ENCODE measurements at places on chromosomes 5 and 9. TPM values are rescaled to one million over a fixed set of nuclear protein-coding genes. Genes with fewer than 3 reads are reported as not detected.

Gene DPM2
- total RNA-seq = 17.9 TPM

Gene TLE1
- 7.0 TPM for total RNA-seq

Gene C5orf58
- not detected for total RNA-seq

Gene PCDHGB6
- 0.61 TPM for total RNA-seq

Gene LCN15
- total RNA-seq = 0.05 TPM

Gene LAMC3
- total RNA-seq = 0.61 TPM

Gene TEK
- total RNA-seq = 2.4 TPM

Gene ZFP2
- 1.4 TPM for total RNA-seq

Gene GPR151
- under 0.01 TPM for total RNA-seq

Gene ZNF354C
- 6.0 TPM for total RNA-seq

Gene DNAH5
- 0.24 TPM for total RNA-seq

Gene PAM
- total RNA-seq = 22.1 TPM

Gene DNM1
- 0.94 TPM for total RNA-seq

Gene C5orf34
- 8.2 TPM for total RNA-seq

Gene TLX3
- not detected for total RNA-seq

Gene GFPT2
- 0.85 TPM for total RNA-seq

Gene RNF183
- total RNA-seq = 0.24 TPM

Gene MYMK
- total RNA-seq = 0.47 TPM

Gene SPATA31A5
- total RNA-seq = not detected

Gene JAKMIP2
- total RNA-seq = 10.3 TPM

Gene C5orf52
- not detected for total RNA-seq

Gene DAB2IP
- total RNA-seq = 8.2 TPM

Gene RASA1
- total RNA-seq = 21.8 TPM

Gene MAMDC4
- 1.3 TPM for total RNA-seq

Gene HK3
- total RNA-seq = 3.2 TPM

Gene AHRR
- total RNA-seq = 0.52 TPM

Gene ADGRD2
- 0.09 TPM for total RNA-seq

Gene SPRY4
- total RNA-seq = 1.6 TPM

Gene PCDHB9
- 0.19 TPM for total RNA-seq

Gene EFCAB9
- not detected for total RNA-seq

Measured in thymus (tissue), 14 donors.